ENCODE measurements at places on chromosomes 4 and X.

- DNase-seq: no peak
Observed at GRCh38 chrX:98717970-98718369, 1692.1 kb downstream of the PCDH19 start.

- peak; percentile 56 for DNase-seq
Observed at GRCh38 chr4:26319949-26320537, 771 bp upstream of the RBPJ start.

DNA sequence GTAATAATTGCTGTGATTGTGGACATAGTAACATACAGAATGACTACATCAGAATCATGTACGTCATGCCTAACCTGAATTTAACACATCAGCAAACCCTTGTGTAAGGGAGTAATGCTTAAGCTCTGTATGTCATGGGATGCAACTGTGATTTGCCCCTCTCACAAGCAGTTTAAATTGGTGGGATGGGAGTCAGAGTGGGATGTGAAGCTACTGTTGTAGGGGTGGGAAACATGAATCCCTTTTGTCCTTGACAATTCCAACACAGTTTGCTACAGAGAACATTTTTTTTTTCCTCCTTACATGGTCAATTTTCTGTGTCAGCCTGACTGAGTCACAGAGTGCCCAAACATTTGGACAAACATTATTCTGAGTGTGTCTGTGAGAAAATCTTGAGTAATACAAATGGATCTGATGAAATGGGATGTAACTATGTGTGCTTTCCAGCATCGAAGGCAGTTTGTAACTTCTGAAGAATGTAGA, 392.8 kb downstream of the GPM6A start:
- no peak for DNase-seq

GRCh38 chr4:1604706-1605205, 79.4 kb downstream of the FAM53A start:
- no peak for DNase-seq

- DNase-seq: peak; percentile 8
Observed at GRCh38 chrX:41382714-41383645, 49.0 kb downstream of the DDX3X start.

- DNase-seq: no peak
Observed at GRCh38 chrX:132883358-132883915, 75.0 kb downstream of the HS6ST2 start.

DNA sequence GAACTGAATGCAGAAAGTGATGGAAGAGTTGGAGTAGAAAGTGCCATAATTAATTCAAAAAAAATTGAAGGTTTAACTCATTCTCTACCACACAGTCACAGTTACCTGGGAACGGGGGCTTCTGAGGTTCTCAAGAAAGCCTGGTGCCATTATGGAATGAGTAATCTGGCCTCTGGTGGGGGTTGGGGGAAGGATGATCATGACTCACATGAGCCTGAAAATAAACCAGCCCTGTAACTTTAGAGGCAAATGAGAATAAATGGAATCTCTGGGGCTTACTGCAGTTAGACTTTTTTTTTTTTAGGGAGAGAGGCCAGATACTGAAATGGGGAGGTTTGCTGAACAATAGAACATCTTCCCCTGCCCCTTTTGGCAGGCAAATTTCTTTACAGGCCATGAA, 55.3 kb downstream of the SOD3 start:
- DNase-seq: no peak

GRCh38 chr4:55753856-55754255, 65.7 kb upstream of the EXOC1L start:
- no peak for DNase-seq

GRCh38 chrX:138748480-138748879, 37.0 kb upstream of the FGF13 start:
- DNase-seq: no peak

- no peak for DNase-seq
Observed at GRCh38 chrX:134032441-134032840, 47.0 kb upstream of the GPC3 start.

- no peak for DNase-seq
Observed at GRCh38 chr4:123892368-123892976, 495.9 kb downstream of the SPRY1 start.

DNA sequence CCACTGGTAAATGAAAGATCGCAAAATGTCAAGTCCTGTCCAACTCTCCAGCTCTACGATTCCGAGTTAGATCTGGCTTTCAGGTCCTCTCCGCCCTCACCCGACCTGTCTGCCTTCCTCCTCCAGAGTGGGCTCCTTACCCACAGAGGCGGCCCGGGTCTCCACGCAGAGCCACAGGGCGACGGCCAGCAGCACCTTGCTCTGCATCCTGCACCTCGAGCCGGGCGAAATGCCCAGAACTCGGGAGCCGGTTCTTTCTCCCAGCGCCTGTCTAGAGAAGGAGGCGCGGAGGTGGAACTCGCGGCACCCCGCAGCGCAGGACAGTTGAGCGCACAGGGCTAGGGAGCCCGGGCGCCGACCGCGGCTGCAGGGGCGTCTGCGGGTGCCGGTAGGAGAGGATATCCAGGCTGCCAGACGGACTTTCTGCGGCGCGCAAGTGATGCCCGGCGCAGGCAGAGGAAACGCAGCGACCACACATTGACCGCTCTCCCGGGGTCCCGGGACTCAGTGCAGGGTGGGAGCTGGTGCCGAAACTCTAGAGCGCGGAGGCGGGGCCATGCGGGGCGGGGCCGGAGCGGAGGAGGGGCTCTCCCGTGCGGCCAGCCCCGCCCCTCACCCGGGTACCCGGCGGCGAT, at the start of gene KDR:
TSS of gene KDR (minus strand) at position 509 of the 635 bp plus-strand sequence. CDS start at position 207, 302 bp downstream.
- peak; percentile 6 for DNase-seq

DNA sequence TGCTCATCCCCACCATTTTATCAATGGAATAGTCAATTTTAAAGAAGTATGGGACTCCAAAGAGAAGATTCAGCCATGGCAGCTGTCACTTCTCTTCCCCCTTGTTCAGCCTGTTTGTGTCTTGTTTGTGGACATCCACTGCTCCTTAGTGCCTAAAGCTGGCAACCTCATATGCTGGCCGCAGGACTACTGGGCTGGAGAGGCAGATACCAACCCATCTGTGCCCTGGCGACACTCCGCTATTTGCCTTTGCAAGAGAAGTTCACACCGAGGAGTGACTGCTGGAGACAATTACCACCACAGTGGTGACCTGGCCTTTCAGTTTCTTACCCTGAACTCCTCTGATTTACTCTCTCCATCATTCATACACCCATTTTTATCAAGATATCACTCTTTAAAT, 64.3 kb downstream of the NHSL2 start:
- DNase-seq: no peak

DNA sequence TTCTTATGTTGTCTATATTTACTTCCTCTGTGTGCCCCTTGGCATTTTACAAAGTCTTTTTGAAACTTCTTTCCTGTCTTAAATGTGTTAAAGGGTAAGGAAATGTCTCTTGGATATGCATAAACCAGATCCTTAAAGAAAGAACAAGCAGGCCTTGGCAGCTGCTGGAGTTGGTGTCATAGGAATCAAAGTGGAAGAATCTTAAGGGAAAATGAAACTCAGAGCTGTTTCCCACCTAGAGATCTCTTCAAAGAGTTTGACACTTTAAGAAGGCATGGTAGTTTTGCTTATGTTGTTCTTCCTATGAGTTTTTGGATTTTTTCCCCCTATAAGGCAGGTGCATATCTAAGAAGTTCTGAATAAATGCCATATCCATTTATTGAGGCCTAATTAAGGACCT, 37.0 kb upstream of the CWH43 start:
- DNase-seq: no peak

GRCh38 chr4:130054908-130055307, 959.0 kb downstream of the C4orf33 start:
- DNase-seq: no peak

- no peak for DNase-seq
Observed at GRCh38 chrX:20347481-20347880, 80.8 kb upstream of the RPS6KA3 start.

GRCh38 chr4:26015133-26015651, 101.2 kb downstream of the SMIM20 start:
- DNase-seq: no peak
